ENCODE measurements at places on chromosomes 12 and 14.
A peak's percentile ranks its signal among the peaks of the same experiment; 100 is the strongest.

DNA sequence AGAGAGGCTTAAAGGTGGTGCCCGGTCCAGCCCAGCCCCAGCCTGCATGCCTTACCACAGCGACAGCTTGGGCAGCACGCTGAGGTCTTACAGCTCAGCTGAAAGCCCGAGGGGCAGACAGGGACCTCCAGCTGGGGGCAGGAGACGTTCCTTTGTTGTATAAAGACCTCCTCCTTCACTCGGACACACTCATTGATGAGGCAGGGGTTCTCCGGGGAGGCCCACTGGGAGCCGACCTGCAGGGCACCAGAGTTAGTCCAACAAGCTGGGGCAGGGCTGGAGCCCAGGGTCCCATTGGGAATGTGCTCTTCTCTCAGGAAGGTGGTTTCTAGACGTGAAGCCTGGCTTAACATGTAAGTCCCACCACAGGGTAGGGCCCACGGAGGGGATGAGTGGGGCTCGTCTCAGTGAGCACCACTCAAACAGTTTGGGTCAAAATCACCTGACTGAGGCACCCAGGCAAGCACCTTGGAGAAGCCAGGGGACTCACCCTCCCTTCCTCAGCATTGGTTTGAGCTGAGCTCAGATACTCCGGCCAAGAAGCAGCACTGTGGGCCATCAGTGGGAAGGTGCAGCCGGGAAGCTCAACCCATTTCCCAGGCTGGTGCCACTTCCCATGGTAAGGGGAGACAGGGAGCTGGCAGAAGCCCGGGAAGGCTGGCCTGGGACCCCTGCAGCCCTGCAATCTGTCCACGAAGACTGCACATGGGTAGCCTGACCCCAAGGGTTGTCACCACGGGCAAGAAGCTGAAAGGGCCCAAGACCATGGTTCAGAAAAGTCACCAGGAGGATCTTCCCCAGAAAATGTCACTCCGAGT, 24.3 kb upstream of the ANO2 start:
- DNase-seq: no peak

GRCh38 chr14:69886453-69887242, 7.4 kb downstream of the SMOC1 start:
- DNase-seq: no peak

DNA sequence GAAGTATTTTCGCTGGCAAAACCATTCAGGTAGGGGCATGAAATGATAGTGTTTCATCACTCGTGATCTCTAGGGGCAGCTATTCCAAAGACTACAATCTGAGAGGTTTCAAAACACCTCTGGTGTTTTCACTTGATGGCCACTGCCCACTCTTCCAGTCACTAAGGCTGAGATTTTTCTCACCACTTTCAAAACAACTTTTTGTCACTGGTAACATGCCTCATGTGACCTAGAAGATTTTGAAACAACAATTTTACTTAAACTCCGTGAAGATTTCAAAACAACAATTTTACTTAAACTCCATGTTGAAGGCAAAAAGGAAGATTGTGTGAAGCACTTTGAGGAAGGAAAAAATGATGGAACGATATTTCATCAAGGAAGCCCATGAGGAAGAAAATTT, 1.2 kb upstream of the IRAK3 start:
- DNase-seq: no peak

- DNase-seq: no peak
These were observed 20.8 kb upstream of the CDK17 start for GRCh38 chr12:96421014-96421413.

- no peak for DNase-seq
These were observed 76.9 kb downstream of the ATF7IP start for GRCh38 chr12:14442221-14442881.

DNA sequence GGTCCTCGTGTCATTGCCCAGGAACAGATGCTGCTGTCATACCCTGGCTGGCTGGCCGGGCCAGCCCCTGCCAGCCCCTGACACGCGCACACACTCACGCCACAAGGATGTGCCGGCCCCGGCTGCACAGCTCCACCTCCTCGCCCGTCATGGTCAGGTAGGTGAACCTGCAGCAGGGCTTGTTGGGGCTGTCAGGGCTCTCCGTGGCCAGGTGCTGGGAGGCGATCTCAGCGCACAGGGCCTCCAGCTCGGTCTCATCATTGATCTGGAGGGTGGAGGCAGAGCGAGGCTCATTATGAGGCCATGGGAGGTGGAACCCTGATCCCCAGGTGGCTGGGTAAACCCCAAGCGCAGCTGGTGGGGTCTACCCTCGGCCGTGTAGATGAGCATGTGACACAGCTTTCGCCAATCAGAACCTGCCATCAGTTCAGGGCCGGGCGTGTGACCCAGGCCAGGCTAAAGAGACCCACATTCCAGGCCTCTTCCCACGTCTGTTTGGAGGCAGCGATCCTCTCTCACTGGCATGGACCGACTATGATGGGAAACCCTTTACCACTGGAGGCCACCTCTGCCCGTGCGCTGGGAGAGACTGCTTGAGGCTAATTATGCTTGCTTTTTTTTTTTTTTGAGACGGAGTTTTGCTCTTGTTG, 38.8 kb downstream of the TRAFD1 start:
- DNase-seq: no peak

DNA sequence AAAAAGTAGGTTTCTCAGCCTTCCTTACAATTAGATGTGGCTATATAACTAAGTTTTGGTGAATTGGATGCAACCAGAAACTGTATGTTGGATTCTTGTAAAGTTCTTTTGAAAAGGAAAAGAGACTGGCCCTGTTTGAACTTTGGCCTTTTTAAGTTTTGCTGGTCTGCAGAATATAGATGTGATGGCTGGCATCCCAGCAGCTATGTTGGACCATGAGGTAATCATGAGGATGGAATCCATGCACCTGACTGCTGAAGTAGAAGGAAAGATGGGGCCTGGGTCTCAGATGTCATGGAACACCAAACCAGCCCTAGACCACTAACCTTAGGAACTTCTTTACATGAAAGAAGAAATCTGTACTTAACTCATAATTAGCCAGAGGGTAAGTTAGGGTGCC, 482.5 kb downstream of the GLT1D1 start:
- DNase-seq: no peak

DNA sequence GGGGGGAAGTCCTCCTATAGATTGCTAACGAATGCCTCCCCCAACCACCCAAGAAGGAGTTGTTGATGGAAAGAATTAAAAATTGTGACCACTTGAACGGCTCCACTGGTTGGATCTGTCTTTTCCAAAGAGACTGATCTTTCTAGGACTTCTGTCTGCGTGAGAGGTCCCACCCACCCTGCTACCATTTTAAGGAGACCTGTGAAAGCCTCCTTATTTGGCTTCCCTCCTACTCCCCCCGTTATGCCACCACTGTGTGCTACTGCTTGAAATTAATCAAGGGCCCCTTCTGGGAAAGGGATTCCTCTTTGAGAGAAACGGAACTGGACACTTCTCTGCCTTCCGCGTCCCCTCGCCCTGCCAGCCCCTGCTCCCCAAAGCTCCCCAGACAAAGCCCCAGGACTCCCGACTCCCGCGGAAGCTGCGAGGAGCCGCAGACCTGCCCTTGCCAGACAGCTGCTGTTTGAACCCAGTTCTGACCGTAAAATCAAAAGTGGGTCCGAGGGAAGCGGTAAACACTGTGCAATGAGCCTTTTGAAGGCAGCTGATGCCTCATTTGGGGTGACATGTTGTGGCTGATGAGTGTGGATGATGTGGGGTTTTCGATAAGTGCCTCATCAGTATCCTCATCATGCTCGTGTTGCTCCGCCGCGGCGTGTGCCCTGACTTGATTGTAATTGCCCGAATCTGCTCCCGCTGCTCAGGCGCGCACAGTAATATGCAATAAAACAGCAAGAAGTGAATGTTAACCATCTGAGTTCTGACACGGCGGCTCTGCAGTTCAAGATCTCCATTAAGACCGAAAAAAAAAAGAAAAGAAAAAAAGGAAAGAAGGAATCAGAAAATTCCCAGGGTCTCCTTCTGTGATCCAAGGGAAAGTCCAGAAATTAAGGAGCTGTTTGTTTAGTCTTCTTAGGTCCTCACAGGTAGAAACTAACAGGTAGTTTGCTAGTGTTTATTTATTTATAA, 48.2 kb downstream of the MBIP start:
- DNase-seq: no peak

GRCh38 chr12:93918900-93919299, 229.5 kb upstream of the PLXNC1 start:
- no peak for DNase-seq

- DNase-seq: peak; percentile 42
These were observed 223.2 kb downstream of the KTN1 start for GRCh38 chr14:55802986-55803872.

- DNase-seq: no peak
These were observed 8.9 kb upstream of the RPLP0 start for GRCh38 chr12:120209851-120210250.

- DNase-seq: no peak
These were observed 10.3 kb upstream of the RNASE12 start for GRCh38 chr14:20601522-20601921.

All from kidney glomerular epithelial cell (primary cell).